ENCODE measurements at places on chromosomes 11 and 22.

- DNase-seq, result peak; percentile 94
These were observed 7.5 kb downstream of the CRYBB1 start for GRCh38 chr22:26610072-26610958.

DNA sequence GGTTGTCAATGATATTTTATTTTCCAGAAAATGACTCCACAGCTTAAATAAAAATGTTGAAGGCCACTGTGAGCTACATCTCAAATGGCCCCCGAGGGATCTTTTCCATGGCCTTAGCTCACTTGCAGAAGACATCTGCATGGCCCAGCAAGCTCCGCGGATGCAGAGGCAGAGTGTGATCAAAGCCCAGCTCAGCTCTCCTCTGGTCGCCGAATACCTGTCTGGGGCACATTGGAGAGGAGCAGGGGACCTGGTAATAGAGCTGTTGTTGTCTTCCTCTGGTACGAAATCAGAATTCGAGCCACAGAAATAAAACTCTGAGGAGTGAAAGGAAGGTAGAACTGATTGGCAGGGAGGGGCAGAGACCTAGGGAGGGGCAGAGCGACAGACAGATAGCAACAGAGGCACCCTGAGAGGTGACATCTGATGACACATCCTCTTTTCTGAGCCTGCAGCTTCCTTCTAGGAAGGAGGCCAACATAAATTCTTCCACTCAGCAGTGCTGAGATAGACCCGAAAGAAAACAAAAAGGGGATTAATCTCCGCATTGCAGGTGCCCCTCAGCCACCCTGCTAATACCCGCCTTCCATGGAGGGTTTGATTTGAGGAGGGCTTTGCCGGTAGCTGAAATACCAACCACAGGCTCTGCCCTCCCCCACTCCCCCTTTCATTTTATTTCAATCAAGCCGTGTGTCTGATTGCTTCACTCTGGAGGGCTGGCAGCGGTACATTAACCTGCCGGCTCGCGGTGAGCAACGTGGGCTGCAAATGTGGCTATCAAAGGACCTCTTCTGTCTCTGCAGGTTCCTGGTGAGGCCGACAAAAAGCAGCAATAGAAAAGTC is 759.4 kb downstream of the OPCML start:
- peak; percentile 20 for DNase-seq

DNA sequence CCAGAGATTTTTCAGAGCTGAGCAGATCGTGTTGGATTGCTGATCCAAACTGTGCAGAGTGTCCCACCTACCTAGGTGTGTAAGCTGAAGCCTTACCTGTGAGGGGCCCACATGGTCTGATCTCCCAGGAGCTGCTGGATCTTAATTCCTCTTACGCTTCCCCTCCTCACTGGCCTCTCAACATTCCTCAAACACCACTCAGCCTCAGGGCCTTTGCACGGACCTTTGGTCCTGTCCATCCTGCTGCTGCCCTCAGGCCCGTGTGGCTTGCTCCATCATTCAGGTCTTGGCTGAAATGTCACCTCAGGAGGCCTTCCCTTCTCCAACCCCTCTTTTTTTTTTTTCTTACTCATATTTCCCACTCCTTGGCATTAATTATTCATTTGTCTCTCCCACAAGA is 21.1 kb upstream of the RAB1B start:
- peak; percentile 38 for DNase-seq

GRCh38 chr11:32302826-32303225 is 132.5 kb downstream of the WT1 start:
- no peak for DNase-seq

DNA sequence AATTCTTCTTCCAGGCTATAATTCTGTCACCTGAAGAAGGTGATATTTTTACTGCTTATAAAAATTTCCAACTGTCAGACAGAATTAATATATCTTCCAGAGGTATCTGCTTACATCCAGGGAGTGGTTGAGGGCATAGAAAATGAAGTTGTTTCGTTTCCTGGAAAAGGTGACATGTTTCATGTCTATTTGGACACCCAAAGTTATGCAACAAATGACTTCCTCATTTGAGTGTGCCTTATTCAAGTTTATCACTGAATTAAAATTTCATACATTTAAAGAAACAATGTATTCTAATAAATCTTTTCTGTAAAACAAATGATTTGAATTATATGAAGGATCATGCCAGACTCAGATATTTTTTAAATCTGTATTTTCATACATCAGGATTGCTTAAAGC is 8.5 kb upstream of the GRAMD1B start:
- DNase-seq, result no peak

- DNase-seq, result no peak
These were observed 13.2 kb downstream of the TANGO2 start for GRCh38 chr22:20034143-20034542.

DNA sequence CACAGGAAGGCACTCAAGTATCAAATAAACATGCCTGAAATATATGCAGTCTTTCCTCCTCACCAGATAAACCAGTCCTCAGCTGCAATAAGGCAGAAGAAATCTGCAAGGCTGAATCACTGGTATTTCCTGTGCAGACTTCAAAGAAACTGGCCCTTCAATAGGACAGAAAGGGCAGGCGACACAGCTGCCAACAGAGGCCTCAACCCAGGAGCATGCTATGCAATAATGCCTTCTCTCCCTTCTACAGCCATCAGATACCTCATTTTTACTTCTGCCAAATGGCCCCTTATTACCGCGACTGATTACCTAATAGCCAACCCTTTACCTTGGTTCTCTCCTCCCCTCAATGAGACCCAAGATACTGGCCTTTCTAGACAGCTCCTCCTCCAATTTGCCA is 8.0 kb downstream of the NUMA1 start:
- peak; percentile 83 for DNase-seq

GRCh38 chr11:69649576-69649900 is 8.6 kb downstream of the CCND1 start:
- no peak for DNase-seq

DNA sequence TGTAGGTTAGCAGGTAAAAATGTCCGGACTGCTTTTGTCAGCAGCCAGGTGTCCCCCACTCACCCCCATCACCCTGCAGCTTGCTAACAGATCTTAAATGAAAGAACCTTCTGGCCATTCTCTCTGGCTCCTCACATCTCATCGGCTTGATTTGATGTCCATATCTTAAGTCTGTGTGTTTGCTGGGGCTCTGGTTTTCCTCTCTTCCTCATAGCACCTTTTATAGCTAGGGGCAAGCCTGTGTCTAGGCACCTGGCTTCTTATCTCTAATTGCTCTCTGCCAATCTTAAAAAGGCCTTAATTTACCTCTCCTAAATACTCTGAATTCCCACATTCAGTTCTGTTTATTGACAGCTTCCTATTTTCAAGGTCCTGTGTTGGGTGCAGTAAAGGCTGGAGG is 72.0 kb downstream of the ARHGAP42 start:
- no peak for DNase-seq

- peak; percentile 74 for DNase-seq
These were observed 70.5 kb upstream of the BLID start for GRCh38 chr11:122186439-122187080.

DNA sequence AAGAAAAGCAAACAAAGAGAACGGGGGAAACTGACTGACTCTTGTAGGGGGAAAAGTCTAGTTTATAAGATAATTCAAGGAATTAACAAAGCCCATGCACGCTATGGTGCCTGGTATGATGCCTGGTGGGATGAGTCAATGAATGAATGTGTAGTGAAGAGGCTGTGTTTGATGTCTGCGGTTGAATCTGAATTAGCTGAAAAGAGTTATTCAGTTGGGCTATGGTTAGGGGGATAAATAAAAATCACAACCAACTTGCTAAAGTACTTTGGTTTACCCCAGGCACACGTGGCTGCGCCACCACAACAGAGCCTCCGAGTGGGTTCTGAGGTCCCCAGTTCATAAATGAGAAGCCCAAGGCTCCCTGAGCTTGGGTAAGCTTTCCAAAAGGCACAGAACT is 369.3 kb upstream of the SYN3 start:
- DNase-seq, result peak; percentile 86

- DNase-seq, result peak; percentile 92
These were observed 186.4 kb downstream of the BLID start for GRCh38 chr11:121929581-121929980.

DNA sequence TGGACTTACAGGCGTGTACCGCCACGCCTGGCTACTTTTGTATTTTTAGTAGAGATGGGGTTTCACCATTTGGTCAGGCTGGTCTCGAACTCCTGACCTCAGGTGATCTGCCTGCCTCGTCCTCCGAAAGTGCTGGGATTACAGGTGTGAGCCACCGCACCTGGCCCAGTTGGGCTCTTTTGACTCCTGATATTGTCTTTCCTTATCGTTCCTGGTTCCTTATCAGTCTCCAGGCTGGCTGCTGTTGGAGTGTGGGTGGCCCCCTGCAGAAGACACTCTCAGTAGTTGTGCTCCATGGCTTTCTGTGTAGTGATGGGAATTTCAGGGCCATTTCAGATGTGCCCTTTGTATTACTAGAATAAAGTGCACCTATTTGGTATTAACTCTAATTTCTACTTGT is 55.3 kb downstream of the C22orf31 start:
- DNase-seq, result no peak

DNA sequence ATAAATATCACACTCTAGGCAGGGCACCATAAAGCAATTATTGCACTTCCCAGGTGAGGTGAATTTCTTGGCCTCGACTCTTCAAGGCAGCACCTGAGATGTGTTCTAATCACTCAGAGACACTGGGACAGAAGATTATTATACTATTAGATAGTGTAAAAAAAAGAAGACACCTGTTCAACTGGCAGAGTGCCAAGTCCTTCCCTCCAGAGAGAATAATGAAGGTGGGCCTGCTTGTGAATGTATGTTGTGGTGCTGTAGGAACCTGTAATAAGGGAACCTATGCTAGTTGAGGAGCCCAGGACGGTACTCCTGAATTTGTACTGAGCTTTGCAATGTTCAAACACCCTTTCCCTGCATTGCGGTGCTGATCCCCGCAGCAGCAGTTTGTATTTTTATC is 107.5 kb downstream of the NXPE2 start:
- no peak for DNase-seq

DNA sequence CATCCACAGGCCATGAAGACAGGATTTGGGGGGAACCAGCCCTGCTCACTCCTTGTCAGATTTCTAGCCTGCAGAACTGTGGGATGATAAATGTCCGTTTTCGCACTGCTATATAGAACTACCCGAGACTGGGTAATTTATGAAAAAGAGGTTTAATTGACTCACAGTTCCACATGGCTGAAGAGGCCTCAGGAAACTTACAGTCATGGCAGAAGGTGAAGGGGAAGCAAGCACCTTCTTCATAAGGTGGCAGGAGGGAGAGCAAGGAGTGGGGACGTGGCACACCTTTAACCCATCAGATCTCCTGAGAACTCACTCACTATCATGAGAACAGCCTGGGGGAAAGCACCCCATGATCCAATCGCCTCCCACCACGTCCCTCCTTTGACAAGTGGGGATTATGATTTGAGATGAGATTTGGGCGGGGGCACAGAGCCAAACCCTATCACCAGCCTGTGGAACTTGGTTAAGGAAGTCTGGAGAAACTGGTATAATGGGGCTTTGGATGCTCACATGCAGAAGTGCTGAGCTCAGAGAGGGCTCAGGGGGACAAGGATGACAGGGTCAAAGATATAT is 50.7 kb downstream of the MYEOV start:
- DNase-seq, result no peak

DNA sequence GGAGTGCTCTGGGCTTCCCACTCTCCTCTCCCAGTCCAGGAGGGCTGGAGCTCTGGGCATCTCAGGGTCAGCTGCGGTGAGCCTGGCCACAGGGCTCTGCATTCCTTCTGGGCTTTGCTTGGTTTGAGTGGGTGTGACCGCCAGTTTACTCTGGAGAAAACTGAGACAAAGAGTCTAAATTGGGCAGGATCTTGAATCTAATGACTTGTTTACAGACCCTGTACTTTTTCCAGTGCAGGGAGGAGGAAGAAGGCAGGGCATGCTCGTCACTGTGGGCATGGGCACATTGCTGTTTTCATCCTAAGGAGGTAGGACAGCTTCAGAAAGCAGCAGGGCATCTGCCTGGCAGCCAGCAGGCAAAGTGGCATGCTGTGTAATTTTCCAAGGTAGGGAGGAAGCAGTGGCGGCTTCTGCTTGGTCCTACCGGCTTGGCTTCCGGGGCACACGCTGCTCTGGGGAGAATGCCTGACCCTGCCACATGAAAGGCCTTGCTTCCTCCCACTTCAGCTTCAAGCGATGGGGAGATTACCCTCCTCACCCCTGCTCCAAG is 22.9 kb downstream of the FLI1 start:
- DNase-seq, result peak; percentile 84

- peak; percentile 23 for DNase-seq
These were observed 12.8 kb downstream of the CD44 start for GRCh38 chr11:35151683-35152280.

- no peak for DNase-seq
These were observed 99.3 kb downstream of the CTTN start for GRCh38 chr11:70497536-70498075.

DNA sequence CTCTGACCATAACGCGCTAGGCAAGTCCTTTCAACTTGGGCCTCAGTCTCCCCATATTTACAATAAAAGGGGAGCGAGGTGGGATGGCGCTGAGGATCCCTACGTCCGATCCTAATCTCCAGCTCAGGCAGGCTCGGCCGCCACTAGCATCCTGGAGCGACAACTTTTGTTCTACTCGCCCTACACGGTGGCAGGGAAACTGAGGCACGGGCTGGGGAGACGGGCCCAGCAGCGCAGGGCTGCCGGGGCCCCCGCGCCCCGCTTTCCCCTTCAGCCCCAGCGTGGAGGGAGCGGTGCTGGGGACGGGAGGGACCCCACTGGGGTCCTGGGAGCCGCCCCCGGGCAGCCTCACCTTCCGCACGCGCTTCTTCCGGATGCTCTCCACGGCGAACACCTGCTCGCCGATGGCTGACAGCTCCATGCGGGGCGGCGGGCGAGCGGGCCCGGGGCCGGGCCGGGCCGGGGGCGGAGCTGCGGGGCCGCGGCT is 413 bp downstream of the CBX7 start:
- no peak for DNase-seq

- DNase-seq, result no peak
These were observed 68.3 kb downstream of the C11orf58 start for GRCh38 chr11:16806791-16807190.

DNA sequence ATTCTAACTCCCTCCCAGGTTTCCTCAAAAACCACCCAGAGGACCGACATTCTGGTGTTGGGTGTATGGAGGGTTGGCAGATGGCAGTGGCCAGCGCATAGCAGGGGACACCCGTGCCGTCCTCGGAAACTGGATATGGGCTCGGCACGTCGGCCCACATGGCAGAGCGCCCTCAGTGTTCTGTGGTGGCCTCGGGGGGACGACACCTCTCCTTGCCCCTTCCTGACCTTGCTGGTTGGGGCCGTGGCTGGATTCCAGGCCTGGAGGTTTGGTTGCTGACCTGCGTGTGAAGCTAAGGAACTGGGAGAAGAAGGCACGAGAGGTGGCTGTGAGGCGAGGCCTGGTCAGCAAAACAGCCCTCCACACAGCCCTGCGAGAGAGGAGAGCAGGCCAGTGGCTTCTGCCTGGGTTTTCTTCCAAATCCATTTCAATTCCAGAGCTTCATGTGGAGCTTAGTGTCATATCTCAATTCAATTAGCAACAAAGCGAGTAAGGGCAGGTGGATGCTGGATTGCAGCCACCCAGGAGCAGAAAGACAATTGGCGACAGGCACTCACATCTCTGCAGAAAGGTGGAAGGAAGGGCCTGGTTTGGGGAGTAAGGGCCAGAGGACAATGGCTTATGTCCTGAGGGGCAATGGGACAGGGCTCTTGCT is 478.4 kb downstream of the BRD1 start:
- DNase-seq, result no peak

- no peak for DNase-seq
These were observed 65.1 kb downstream of the PRMT3 start for GRCh38 chr11:20452585-20452984.
